ENCODE measurements at places on chromosomes 1 and 21.

DNA sequence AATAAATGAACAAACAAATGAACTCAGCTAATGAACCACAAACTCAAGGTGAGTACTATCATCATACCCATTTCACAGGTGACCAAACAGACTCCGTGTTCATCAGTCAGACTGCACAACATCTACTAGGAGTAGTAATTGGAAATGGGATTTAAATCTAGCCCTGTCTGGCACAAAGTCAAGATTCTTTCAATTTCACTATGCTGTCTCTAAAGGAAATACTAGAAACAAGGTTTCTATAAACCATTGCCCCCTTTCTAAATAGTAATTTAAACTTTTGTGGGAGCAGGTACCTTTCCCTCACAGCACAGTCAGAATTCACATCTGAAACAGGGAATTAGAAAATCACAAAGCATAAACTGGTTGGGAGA, 160.3 kb downstream of the TGFBR3 start:
- DNase-seq = no peak

- DNase-seq = peak; percentile 29
These were observed 16.4 kb upstream of the ZNF683 start for GRCh38 chr1:26388791-26389445.

DNA sequence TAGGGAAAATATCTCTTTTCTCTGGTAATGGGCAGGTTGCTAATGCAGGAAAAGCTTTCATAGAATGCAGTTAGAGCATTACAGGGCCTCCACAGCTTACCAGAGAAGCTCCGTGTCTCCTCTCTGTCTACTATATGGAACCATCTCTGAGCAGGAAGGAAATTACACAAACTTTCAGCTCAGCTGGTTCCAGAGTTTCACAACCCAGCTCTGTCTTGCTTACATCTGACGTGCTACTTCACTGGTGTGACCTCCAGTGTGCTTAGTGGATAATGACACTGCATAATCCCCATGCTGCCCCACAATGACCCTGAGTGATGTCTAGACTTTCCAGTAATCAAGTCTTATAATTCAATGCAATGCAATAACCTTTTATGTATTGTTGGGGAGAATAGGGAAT, 4.3 kb upstream of the FGGY start:
- DNase-seq = peak; percentile 94

- no peak for DNase-seq
These were observed 28.0 kb downstream of the PADI2 start for GRCh38 chr1:17091252-17091651.

DNA sequence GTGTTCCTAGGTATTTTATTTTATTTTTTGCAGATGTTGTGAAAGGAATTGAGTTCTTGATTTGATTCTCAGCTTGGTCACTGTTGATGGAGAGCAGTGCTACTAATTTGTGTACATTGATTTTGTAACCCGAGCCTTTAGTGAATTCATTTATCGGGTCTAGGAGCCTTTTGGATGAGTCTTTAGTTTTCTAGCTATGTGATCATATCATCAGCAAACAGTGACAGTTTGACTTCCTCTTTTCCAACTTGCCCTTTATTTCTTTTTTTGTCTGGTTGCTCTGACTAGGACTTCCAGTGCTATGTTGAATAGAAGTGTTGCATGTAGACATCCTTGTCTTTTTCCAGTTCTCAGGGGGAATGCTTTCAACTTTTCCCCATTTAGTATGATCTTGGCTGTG, 138.9 kb downstream of the LHX8 start:
- DNase-seq = no peak

GRCh38 chr1:60563777-60564535, 490.4 kb upstream of the C1orf87 start:
- no peak for DNase-seq

- DNase-seq = peak; percentile 87
These were observed 15.0 kb downstream of the NFIA start for GRCh38 chr1:61097317-61097716.

GRCh38 chr1:186782791-186783190, 46.0 kb upstream of the PLA2G4A start:
- DNase-seq = peak; percentile 77

DNA sequence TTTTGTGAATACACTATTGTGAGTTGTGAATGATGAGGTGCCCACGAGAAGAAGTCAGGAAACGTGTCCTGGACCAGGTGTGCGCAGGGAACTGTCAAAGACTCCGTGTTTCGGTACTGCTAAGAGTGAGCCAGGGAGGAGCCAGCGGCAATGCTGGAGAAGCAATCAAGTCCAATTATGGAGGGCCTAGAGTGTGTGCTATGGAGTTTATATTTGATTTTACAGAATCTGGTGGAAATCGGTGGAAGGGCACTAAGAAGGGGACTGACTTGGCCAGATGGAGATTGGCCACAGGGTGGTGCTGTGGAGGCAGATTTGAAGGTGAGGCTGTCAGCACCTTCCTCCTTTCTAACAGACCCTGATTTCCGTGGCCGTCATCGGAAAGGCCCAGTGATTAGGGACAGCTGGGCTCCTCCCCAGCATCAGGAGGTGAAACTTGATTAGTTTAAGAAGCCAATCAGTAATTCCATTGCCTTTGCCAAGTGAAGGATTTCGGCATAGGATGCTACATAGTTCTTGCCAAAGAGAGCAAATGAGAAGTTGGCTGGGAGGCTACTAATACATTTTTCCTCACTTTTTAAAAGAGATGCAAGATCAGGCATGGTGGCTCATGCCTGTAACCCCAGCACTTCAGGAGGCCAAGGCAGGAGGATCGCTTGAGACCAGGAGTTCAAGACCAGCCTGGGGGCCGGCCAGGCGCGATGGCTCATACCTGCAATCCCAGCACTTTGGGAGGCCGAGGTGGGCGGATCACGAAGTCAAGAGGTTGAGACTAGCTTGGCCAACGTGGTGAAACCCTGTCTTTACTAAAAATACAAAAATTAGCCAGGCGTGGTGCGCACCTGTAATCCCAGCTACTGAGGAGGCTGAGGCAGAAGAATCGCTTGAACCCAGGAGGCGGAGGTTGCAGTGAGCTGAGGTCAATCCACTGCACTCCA, 7.0 kb downstream of the PTCH2 start:
- peak; percentile 81 for DNase-seq

GRCh38 chr1:118254001-118254400, 69.0 kb upstream of the SPAG17 start:
- DNase-seq = no peak

DNA sequence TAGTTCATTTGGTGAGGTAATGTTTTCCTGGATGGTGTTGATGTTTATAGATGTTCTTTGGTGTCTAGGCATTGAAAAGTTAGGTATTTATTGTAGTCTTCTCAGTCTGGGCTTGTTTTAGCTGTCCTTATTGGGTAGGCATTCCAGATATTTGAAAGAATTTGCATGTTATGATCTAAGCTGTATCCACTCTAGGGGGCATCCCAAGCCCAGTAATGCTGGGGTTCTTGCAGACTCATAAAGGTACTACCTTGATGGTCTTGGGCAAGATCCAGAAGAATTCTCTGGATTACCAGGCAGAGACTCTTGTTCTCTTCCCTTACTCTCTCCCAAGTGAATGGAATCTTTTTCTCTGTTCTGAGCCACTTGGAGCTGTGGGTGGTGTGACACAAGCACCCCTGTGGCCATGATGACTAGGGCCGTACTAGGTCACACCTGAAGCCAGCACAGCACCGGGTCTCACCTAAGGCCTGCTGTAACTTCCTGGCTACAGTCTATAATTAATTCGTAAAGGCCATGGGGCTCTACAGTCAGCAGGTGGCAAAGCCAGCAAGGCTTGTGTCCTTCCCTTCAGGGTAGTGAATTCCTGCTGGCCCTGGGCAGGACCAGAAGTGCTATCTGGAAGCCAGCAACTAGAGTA, 74.8 kb upstream of the PDE4B start:
- peak; percentile 35 for DNase-seq

DNA sequence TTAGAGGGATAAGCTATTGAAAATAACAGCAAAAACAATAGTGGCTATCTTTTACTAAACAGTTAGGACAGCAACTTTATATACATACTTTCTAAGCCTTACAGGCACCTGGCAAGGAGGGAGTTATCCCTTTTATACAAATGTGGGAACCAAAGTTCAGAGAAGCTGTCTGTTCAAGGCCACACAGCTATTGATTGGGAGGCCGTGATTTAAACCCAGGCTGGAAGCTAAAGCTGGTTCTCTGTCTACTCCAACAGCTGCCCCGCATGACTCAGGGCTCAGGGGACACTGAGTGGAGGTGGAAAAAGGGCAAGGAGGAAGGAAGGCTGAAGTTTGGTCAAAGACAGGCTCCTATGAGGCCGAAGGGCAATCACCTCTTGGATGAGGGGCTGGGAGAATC, 26.7 kb downstream of the KCNA2 start:
- DNase-seq = no peak

- DNase-seq = no peak
These were observed 141.7 kb downstream of the GALNT2 start for GRCh38 chr1:230208619-230209261.

- DNase-seq = no peak
These were observed 8.4 kb downstream of the TRAF5 start for GRCh38 chr1:211334986-211335385.

DNA sequence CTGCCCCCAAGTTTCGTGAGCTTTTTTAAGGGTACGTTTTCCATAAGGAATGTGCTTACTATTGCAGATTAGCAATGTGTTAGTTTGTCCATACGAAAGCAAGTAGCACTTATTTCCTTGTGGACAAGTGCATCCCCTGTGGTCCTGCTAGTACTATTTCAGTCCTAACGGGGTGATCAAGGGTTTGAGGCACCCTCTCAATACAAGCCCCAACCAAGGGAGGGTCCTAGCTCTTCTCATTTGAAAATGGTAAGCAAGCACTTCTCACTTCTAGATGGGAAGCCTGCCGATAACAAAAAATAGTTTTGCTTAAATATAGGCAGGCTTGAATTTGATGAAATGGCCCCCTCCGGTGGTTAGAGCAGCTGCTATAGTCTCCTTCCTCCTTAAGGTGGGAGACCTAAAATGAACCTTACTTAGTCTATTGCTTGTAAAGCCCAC, 64.0 kb upstream of the HMCN1 start:
- peak; percentile 70 for DNase-seq

- DNase-seq = peak; percentile 34
These were observed 168.8 kb downstream of the ZSCAN20 start for GRCh38 chr1:33641104-33641830.

- peak; percentile 93 for DNase-seq
These were observed 23.4 kb downstream of the LDLRAP1 start for GRCh38 chr1:25566730-25567341.

GRCh38 chr1:84847253-84848250, 45.5 kb downstream of the LPAR3 start:
- peak; percentile 98 for DNase-seq

Measured in iris pigment epithelial cell (primary cell).